BJ (cell line): ENCODE measurements at places on chromosomes 3 and 15. TPM values are rescaled to one million over a fixed set of nuclear protein-coding genes. Genes with fewer than 3 reads are reported as not detected.

Gene MORC1
- not detected in 2 replicates for polyA plus RNA-seq

Gene FBLN2
- 131 and 248 TPM in 2 replicates for polyA plus RNA-seq

Gene PIERCE2
- 1.4 and 2.8 TPM in 2 replicates for polyA plus RNA-seq

DNA sequence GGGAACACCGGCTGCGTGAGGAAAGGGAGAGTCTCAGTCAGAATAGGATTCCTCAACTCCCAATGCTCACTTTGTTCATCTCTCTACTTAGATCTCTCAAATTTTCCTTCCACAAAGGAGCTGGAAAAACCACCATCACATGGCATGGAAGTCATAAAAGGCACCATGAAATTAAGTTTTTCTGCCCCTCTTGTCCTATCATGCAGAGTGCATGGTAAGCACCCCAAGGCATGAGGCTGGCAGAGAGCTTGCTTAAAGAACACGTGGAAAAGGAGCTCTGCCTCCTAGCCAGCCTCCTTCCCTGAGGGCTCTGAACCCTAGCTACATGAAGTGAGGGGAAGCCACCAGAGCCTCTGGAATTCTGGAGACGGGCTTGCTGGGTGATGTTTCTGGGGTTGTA, 17.8 kb downstream of the STIMATE start:
- no peak for DNase-seq

DNA sequence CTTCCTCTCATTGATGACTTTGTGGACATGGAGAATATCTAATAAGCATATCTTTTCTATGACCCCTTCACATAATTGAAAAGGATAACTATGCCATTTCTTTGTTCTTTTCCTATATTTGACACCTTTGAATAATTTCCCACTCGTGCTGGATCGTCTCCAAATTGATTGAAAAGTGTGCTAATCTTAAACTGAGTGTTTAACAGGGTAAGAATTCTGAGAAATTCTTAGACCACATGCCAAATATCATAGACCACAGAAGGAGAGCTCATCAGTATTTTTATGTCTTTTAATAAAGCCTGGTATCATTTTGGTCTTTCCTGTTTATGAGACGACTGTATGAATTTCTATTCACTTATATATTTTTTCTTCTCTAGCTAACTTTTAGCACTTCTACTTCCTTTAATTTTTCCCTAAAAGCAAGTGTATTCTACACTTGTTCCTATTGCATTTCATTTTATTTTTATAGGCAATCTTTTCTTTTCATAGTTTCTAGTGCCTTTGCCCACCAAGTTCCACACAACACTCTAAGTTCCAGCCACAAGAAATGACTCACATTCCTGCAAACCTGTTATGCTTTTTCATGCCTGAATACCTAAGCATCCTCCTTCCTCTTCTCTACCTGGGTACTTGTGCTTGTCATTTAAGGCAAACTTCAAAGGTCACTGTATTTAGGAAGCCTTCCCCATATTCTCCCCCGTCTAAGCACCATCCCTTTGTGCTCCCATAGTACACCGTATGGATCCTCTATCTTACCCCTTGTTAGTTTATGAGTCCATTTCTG, 30.1 kb downstream of the KBTBD8 start:
- no peak for DNase-seq

- DNase-seq, result no peak
Measured at GRCh38 chr3:59473636-59474035, 423.8 kb upstream of the CFAP20DC start.
